ENCODE measurements at places on chromosomes 16 and 17.

- no peak for DNase-seq
Measured at GRCh38 chr16:901715-902601, 68.8 kb downstream of the LMF1 start.

DNA sequence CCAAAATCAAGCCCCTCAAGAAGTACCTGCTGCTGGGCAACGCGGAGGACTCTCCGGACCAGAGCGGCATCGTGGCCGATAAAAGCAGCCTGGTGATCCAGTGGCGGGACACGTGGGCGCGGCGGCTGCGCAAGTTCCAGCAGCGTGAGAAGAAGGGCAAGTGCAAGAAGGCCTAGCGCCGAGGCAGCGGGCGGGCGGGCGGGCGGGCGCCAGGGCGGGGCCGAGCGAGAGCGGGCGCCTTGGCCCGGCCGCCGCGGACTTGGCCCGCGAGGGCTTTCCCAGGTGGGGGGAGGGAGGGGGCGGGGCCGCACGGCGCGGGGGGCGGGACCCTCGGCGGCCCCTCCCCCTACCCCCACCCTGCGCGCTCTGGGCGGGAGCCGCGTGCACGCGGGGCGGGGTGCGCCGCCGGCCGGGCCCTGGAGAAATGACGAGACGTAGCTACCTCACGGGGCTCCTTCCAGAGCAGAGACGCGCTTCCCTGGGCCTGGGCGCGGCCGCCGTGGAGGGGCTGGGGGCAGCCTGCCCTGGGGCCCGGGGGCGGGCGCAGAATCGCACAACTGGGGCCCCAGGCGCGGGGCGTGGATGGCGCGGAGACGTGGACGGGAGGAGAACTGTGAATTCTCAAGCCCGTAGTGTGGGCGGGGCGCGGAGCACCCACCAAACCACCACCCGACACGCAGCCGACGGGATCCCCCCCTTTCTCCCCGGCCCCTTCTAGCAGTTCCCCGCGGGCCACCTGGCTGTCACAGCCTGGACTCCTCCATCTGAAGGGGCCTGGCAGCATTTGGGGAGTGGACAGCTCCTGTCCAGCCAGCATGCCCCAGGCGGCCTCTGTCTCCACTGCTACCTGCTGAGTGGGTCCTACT lies 218.7 kb downstream of the NTN1 start:
- no peak for DNase-seq

DNA sequence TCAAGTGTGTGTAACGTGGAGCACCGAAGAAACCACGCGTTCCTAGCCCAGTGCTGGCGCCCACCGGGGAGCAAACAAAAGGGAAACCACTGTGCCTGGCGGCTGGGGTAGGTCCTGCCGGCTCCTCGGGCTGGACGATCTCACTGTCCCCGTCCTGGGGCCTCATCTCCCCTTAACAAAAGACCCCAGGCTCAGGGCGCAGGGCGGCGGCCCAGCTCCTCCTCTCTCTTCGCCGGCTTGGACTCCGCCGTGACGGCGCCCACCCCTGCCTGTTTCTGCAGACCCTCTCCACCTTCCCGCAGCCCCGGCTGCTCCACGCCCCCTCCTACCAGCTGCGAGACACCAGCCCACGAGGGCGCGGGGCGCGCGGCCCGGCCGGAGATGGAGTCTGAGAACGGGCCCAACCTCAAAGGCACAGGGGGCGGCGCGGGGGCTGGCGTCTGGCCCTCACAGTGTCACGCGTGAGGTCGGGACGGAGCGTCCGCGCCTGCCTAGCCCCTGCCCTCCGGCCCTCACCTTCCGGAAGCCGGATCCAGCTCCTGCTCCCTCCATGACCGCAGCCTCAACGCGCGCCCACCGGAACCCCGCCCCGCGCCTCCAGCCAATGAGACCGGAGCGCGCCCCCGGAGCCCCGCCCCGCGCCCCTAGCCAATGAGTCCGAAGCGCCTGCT lies at the start of gene CENPX:
CENPX (minus strand) TSS at position 569 of the 671 bp plus-strand sequence; CDS start at position 552, 17 bp downstream.
- no peak for DNase-seq

DNA sequence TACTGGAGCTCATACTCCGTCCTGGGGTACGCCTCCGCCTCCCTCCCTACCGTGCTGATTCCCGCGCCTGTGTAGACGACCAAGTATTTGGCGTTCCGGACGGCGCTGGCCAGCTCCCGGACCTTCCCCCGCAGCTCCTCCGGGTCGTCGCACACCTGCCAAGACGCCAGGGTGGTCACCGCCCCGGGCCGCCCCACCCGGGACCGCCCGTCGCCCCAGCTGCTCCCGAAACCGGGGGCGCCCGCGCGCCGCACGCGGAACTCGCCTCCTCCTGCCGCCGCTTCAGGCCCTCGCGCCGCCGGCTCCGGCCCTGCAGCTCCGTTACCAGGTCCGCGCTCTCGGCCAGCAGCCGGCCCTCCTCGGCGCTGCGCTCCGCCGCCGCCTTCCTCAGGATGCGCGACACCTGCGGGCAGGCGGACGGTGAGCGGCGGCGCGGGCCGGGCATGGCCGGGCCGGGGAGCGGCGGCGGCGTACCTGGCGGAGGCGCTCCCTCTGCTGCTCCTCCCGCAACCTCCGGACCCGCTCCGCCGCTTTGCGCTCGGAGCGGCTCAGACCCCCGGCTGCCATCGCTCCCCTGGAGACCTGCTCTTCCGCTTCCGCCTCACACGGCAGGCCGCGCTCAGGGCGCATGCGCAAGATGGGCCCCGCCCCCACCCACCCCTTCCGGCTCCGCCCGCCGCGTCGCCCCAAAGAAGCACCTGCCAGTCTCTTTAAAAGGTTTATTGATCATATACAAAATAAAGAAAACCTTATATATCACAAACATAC lies at the start of gene SIRT7:
SIRT7 (minus strand) TSS at position 612 of the 768 bp plus-strand sequence; CDS start at position 567, 45 bp downstream.
- peak; percentile 20 for DNase-seq

GRCh38 chr16:74999609-75000480 lies 1.0 kb downstream of the ZNRF1 start:
- no peak for DNase-seq

- no peak for DNase-seq
Measured at GRCh38 chr17:19706791-19707727, 9.3 kb downstream of the SLC47A2 start.

- no peak for DNase-seq
Measured at GRCh38 chr17:76696763-76697701, 13.7 kb downstream of the MXRA7 start.

- no peak for DNase-seq
Measured at GRCh38 chr16:73058221-73058615, 10.3 kb upstream of the ZFHX3 start.

- DNase-seq: no peak
Measured at GRCh38 chr17:49603720-49604119, 28.0 kb downstream of the NXPH3 start.

GRCh38 chr17:43367737-43368242 lies 31.0 kb upstream of the ARL4D start:
- DNase-seq: no peak

- no peak for DNase-seq
Measured at GRCh38 chr16:82040296-82040695, 5.2 kb downstream of the HSD17B2 start.

DNA sequence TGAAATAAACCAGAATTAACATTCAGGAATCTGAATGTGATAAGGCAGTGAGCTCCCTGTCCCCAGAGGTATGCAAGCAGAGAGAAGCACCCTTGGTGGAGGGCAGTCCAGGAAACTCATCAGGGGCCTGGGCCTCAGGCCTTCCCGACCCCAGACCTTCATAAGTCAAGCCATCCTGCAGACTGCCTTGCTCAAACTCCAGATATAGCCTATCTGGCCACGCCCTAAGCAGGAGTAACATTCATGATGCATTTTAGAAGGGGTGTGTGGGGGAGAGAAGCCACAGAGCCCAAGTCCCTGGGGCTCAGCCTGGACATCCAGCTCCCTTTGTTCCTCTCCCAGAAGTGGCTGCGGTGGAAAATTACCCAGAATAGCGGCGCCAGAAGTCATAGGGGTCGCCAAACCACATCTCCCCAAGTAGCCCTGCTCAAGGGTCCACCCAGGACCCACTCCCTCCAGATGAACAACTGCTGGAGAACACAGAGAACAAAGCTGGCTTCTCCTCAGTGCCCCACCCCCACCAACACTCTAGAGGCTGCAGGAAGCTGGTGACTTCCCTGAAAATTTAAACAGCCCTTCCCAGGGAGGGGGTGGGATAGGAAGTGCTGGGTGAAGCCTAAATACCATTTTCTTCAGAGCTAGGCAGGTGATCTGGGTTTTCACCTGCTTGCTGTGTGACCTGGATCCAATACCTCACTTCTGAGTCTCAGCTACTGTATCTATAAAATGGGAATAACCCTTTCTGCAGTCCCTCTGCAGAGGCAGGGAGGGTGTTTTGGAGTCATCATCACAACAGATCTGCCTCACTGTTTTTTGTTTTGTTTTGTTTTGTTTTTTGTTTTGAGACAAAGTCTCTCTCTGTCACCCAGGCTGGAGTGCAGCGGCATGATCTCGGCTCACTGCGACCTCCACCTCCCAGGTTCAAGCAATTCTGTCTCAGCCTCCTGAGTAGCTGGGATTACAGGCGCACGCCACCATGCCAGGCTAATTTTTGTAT lies 1.5 kb upstream of the SREBF1 start:
- no peak for DNase-seq

DNA sequence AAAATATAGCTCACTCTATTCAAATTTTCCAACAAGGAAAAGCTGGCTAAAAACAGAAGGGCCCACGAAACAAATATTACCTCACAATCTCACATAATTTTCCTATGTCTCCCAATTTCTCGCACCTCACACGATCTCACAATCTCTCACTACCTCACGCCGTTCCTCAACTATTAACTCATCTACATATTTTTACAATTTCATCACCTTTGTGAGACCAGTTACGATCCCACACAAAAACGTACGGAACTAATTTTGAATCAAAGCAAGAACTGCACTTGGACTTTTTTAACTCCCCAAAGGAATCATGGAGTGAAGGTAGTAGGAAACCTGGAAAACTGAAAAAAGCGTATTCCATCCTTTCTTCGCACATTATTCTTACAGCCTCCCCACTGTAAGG lies 1.1 kb downstream of the CBX1 start:
- DNase-seq: no peak

- DNase-seq: no peak
Measured at GRCh38 chr17:37124821-37125173, 176.0 kb downstream of the AATF start.

DNA sequence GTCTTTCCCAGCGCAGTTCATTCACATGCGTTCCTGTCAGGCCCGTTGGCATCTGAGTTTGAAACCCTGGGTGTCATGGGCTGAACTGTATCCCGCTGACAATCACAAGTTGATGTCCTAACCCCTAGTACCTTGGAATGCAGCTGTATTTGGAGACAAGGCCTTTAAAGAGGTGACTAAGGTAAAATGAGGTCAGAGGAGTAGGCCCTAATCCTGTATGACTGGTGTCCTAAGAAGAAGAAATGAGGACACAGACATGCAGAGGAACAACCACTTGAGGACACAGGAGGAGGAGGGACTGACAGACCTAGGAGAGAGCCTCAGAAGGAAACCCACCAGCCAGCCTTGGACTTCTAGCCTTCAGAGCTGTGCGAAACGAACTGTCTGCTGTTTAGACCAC lies 33.1 kb downstream of the TRPV2 start:
- DNase-seq: no peak

DNA sequence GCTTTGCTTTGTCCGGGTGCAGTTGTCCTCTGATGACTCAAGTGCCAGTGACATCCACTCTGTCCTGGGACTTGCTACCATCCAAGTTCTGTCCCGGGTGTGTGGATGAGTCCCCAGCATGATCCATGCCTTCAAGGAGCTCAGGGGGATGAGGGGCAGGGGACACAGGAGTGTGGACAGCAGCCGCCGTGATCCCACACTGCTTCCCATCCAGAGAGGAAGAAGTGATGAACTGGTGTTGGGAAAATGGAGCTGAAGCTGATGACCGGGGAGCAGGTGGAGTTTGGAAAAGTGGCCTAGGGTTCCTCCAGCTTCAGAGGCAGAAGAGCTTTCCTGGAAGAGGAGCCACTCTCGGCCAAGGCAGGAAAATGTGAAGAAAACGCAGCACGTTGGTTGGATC lies 249.6 kb upstream of the TNRC6C start:
- DNase-seq: no peak

DNA sequence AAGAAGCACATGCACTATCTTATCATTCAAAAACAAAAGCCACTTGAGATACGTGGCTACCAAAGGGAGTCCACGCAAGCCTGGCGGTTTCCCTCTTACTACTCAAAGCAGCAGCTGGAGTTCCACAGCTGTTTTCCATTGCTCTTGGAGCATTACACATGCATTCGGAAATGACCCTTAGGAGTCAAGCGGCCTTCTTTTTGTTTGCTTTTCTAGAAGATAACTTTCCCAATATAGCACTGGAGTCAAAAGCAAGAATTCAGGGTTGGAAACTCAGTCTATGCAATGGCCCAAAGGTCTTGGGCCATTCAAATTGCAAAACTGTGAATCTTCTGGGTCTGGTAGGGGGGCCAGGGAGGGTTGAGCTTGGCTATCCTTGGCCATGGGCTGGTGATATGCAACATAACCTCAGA lies 97.8 kb upstream of the MAF start:
- no peak for DNase-seq

DNA sequence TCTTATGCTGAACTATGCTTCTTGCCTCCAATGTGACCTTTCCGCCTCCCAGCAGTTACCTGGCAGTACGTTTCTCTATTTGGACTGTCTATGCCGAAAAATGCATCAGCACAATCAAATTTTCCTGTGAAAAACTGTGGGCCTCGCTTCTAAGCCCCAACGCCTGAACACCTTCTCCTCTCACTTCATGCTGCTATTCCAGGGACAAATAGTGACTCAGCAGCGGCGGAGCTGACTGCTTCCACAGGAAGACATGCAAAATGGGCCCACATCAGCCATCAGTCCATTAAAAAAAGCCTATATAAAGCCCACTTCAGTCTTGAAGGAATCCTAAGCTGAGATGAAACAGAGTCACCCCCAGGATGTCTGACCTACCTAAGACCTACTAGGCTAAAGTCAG lies 10.5 kb upstream of the PIP4K2B start:
- no peak for DNase-seq

GRCh38 chr16:67775273-67775672 lies 31.1 kb downstream of the RANBP10 start:
- DNase-seq: no peak

DNA sequence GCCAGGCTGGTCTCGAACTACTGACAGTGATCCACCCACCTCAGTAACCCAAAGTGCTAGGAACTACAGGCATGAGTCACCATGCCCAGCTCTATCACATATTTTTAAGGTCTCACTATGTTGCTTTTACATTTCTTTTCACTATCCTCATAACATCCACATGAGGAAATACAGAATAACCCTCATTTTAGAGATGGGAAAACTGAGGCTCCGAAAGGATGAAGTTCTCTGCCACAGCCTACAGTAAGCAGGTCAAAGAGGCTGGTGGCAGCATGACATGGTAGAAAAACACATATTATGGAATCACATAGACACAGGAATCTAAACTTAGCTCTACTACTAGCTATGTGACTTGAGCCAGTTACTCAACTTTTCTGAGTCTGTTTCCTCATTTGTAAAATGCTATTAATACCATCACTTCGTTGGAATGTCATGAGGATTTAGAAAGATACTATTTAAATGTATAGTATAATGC lies 32.2 kb downstream of the APPBP2 start:
- no peak for DNase-seq

All from NCI-H2029 treated with DMSO at 0.1 percent for 48 hours (cell line).